ENCODE measurements at places on chromosomes 16 and 17.

DNA sequence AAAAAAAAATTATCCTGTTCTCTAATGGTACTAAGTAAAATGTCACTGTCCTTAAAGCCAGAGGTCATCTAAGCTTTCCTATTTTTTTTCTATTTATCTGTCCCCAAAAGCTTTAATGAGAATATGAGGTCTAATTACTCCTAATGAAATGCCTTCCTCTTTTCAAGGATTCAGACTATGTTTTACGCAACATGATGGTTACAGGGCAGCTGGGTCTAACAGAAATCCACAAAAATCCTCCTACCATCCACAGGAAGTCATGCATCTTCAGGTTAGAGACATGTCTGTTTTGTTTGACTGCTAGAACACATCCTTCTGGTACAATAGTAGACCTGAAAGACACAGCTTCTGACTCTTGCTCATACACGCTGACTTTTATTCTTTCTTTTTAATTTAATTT is 29.7 kb upstream of the NSRP1 start:
- DNase-seq = no peak

DNA sequence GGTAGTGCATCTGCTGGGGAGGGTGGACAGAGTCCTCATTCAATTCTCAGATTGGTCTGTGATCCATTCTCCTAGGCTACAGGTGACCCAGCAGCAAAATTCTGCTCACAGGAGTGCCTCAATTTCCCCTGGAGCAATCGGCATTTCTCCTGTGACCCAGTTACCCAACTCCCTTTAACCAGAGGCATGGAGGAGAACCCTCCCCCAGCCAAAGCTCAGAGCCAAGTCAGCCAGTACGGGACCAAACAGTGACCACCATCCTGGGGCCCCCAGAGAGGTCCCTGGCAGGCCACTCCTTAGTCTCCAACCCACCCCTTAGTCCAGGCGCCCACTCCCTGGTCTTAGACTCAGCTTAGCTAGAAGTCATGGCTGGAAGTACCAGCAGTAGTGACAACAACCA is 75.6 kb downstream of the DYNLRB2 start:
- no peak for DNase-seq

DNA sequence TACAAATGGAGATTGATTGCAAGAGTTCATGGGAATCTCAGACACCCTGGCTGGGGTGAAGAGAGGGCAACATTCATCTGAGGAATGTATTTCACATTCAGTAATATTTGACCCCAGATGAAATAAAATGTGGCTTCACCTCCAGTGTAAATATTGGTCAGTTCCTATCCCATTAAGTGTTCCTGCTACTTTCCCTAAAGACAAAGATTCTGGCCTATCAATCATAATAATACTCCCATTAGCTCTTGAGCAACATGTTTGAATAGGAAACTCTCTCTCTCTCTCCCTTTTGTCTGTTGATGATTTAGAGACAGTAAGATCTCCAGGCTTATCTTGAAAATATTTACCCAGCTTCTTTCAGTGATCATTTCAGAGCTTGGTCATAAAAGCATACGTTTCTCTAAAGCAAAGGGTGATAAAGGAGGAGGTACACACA is 70.1 kb downstream of the KCNJ2 start:
- DNase-seq = no peak

GRCh38 chr16:85583491-85584181 is 29.5 kb upstream of the GSE1 start:
- DNase-seq = no peak

GRCh38 chr17:36864827-36865430 is 72.3 kb upstream of the LHX1 start:
- DNase-seq = no peak

- no peak for DNase-seq
Observed at GRCh38 chr17:76444518-76445311, 8.2 kb downstream of the UBE2O start.

DNA sequence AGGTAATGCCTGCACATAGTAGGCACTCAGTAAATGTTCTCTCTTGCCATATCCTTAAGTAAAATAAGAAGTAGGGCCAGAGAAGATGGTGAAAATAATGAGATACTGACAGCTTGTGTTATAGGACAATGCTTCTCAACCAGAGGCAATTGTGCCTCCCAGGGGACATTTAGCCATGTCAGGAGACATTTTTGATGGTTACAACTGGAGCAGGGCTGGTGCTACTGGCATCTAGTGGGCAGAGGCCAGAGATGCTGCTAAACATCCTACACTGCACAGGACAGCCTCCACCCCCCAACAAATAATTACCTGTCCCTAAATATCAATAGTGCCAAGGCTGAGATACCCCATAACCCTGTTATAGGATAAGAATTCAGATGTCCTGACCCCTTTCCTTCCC is 1.7 kb downstream of the RAD51D start:
- DNase-seq = peak; percentile 28

GRCh38 chr16:9136596-9136995 is 45.2 kb downstream of the HAPSTR1 start:
- no peak for DNase-seq

DNA sequence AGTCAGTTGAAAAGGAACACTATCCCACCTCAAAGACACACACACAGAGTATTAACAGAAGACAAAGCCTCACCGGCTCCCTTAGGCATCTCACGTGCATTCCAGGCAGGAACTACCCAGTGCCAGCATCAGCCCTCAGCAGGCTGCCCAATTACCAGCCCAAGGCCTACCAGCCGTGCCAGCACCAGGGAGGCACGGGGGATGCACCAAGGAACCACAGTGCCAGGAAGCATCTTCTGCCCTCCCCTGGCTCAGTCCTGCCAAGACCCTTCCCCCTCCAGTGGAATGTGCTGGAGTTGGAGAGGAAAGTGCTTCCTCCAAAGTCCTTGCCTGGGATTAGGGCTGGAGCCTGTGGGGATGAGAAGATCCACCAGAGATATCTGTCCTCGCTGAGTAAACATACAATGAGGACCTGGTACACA is 11.0 kb upstream of the KRT19 start:
- DNase-seq = no peak

DNA sequence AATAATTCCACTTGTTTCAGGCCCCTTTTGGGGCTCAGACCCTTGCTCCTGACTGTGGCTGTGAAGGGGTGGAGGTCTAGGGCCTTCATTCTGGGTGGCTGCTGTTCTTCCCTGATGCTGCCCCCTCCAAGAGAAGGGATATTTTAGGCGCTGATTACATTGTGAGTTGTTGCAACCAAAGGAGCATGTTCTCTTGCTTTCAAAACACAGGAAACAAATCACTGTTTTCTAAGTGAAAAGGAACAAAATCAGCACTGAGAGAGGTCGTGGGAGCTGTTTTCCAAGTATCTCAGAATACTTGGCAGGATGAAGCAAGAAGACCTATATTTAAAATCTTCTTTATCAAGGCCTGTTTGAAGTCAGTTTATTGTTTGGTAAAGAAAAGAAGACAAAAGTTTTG is 25.3 kb upstream of the SEC14L1 start:
- peak; percentile 25 for DNase-seq

DNA sequence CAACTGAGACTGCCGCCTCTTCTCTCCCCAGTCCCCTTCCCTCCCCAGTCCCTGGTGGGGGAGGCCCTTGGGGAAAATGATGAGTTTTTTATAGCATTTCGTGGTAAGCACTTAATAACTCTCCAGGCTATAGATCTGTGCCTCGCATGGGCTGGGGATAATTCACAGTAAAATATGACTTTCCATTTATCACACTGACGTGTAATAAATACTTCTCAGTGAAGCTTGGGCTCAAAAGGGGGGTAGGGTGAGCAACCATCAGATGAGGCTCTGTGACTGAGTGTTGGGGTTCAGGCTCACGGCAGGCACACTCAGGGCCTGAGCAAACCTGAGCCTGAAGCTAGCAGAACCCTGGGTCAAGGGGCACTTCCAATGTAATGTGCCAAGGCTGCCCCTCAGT is 101.6 kb downstream of the CCT6B start:
- no peak for DNase-seq

- peak; percentile 27 for DNase-seq
Observed at GRCh38 chr16:2194852-2195321, 1.5 kb downstream of the CASKIN1 start.
